ENCODE measurements at places on chromosomes 13 and 19.
A peak's percentile ranks its signal among the peaks of the same experiment; 100 is the strongest.

DNA sequence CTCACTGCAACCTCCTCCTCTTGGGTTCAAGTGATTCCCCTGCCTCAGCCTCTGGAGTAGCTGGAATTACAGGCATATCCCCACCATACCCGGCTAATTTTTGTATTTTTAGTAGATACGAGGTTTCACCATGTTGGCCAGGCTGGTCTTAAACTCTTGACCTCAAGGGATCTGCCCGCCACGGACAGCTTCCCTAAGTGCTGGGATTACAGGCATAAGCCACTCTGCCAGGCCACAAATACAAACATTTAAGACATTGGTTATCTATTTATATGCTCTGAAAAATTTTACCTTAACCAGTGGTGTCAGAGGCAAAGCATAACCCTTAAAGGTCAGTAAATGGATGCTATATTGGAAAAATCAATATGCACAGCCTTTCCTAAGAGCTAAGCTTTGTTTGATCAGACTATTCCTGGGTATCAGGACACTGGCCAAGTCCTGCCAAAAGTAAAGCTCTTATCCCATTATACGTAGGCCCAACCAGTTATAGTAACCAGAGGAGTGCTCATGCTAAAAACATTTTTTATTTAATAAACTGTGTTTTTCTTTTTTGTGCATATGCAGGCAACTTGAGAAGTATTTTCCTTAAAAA is 56.4 kb upstream of the STARD13 start:
- DNase-seq, result peak; percentile 42

- peak; percentile 39 for DNase-seq
These were observed 543.1 kb upstream of the SLITRK5 start for GRCh38 chr13:87128036-87128435.

GRCh38 chr19:23547816-23548430 is 139.1 kb downstream of the ZNF675 start:
- no peak for DNase-seq

- DNase-seq, result no peak
These were observed 53.2 kb downstream of the MLLT1 start for GRCh38 chr19:6226444-6227155.

DNA sequence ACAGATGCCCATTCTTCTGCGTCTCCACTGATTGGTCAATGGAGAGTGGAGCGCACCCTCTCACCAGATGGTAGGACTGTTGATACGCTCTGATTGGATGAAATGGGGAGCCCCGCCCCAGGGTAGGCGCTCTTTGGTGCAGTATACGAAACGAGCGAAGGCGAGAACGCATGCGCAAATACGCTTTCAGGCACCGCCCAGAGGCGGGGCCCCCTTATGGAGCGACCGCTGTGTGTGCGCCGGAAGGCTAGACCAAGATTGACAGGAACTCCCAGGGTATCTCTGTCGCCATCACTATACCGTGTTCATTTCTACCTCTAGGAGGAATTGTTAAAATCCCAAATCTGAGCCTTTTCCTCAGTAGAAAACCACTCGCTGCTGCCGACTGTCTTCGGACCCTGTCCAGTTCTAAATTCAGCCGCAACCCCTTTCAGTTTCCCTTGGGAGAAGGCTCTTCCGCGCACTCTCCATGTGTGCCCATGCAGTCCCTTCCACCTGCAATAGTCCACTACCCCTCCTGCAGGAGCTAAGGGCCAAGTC is 720 bp upstream of the HNRNPL start:
- DNase-seq, result no peak

DNA sequence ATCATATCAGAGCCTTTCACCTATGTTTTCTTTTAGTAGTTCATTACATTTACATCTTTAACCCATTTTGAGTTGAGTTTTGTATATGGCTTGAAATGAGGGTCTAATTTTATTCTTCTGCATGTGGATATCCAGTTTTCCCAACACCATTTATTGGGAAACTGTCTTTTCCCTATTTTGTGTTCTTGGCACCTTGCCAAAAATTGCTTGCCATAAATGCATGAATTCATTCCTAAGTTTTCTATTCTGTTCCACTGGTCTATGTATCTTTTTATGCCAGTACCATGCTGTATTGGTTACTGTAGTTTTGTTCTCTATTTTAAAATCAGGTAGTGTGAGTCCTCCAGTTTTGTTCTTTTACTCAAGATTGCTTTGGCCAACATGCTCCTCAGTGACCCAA is 144.0 kb upstream of the OBI1 start:
- DNase-seq, result no peak

DNA sequence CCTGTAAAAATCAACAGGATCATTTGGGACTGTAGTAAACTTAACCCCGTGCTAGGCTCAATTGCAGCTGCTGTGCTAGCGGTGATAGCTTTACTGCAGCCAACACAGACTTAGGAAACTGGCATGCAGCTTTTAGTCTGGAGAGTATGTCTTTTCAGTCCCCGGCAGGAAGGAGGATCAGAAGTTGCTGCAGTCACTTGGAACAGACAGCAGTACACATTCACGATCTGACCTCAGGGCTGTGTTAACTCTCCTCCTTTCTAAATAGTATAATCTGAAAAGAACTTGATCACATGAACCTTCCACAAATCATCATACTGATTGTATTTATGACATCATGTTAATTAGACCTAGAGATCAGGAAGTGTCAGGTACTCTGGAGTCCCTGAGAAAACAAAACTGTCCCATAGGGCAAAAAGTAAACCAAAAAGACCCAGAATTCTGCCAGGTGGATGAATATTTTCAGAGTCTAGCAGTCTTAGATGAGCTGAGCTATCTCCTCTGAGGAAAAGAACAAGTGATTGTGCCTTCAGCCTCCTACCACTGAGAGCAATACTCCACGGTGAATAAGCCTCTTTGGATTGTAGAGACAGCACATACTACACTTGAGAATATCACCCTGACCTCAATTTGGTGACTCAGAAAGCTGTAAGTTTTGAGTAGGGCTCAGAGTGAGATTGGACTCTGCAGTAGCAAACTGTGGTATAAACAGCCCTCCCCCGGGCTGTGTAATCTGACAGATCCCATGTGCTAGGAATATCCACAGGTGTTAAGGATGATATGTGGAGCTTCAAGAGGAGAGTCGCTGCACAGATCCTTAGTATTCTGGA is 181.0 kb upstream of the GPR12 start:
- DNase-seq, result no peak

DNA sequence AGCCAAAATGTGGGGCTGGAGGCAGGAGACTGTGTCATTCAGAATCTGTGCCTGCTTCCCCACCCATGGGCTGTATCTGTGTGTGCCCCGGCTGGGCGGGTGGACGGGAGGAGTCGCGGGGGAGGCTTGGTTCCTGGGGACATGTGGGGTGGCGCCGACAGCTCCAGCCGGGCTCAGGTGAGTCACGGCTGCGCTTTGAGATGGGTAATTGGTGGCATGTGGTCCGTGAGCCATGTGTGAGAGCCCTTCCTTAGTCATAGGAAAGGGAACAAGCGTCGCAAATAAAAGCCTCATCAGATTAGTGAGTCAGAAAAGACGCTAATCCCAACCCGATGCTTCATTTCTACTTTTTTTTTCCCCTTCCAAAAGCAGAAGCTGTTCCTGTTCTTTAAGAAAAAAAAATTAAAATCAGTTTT is 118.6 kb upstream of the ZNF536 start:
- peak; percentile 51 for DNase-seq

- no peak for DNase-seq
These were observed 44.3 kb downstream of the ZNF585A start for GRCh38 chr19:37127999-37128820.

GRCh38 chr13:78836238-78836784 is 177.4 kb upstream of the OBI1 start:
- DNase-seq, result peak; percentile 28

GRCh38 chr13:48551329-48551728 is 18.4 kb upstream of the RCBTB2 start:
- no peak for DNase-seq

DNA sequence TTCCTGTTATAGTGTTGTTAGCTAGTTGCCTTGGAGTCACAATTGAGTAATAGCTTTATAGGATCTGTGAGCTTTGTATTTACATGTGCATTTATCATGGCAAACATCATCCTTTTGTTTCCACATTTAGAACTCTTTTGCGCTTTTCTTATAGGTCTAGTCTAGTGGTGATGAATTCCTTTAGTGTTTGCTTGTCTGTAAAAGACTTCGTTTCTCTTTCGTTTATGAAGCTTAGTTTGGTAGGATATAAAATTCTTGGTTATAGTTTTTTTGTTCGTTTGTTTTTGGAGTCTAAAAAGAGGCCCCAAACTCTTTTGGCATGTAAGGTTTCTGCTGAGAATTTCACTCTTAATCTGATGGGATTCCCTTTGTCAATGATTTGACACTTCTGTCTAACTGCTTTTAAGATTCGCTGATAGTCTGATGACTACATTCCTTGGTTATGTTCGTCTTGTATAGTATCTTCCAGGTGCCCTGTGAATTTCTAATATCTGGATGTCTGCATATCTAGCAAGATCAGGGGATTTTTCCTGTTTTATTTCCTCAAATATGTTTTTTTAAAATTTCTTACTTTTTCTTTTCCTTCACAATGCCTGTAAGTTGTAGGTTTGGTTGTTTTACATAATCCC is 20.2 kb downstream of the DNAJC3 start:
- no peak for DNase-seq

- DNase-seq, result no peak
These were observed 799 bp downstream of the NR1H2 start for GRCh38 chr19:50377051-50377461.

GRCh38 chr13:52665325-52665724 is 12.7 kb downstream of the SUGT1 start:
- DNase-seq, result no peak
